Activated naive CD8-positive, alpha-beta T cell treated with anti-CD3 and anti-CD28 coated beads, Interleukin-2, amount 10 ng/mL, durations not matched to agents 7 days and 5 days (primary cell): ENCODE measurements at places on chromosomes 1 and 21. TPM values are rescaled to one million over a fixed set of nuclear protein-coding genes. Genes with fewer than 3 reads are reported as not detected.

DNA sequence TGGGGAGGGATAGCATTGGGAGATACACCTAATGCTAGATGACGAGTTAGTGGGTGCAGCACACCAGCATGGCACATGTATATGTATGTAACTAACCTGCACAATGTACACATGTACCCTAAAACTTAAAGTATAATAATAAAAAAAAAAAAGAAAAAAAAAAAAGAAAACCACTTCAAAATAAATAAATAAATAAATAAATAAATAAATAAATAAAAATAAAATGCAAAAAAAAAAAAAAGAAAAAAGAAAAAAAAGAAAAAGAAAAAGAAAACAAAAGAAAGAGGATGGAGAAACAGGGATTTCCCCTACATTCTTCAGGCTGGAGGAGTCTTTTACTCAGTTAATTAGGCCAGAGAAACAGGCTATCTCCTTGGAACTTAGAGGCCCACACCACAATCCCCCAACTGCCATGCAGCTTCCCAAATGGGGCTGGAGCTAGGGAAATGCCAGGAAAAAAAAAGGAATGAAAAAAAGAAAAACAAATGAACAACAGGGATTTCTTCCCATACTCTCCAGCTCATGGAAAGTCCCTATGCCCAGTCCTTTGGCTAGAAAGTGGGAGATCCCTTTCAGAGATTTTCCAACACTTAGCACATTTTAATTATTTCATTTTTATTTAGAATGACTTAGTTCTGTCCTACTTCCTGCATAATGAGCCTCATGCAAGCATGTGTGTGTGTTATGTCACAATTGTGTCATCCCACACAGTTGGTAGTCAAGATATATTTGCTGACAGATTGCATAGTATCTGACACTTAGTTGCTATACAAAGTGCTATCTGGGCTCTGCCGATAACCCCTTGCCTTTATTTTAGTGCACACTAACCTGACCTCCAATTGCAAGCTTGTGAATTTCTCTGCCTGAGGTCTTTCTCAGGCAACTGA, 486.4 kb downstream of the PLPP3 start:
- no peak for DNase-seq

DNA sequence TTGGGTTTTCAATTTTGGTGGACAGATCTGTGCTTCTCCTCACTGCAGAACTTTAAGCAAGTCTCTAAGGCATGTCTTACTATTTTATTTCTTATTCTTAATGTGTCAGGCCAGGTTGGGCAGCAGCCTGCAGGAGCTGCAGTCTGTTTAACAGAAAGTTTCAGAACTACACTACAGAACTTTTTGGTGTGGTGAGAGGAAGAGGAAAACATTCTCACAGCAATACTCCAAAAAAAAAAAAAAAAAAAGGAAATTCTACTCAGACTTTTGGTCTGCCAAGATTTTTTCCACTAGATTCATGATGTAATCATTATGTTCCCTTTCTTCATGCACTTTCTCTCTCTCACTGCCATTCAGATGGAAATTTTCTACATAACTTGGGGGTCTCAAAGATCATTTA, 255.2 kb downstream of the COL11A1 start:
- no peak for DNase-seq

- no peak for DNase-seq
Observed at GRCh38 chr1:3005771-3006170, 15.5 kb upstream of the ACTRT2 start.

KLHL21 gene
- total RNA-seq = 42.0 TPM

GRCh38 chr1:40899230-40899870, 37.2 kb upstream of the CITED4 start:
- DNase-seq = no peak

- no peak for DNase-seq
Observed at GRCh38 chr21:25756190-25756932, 21.6 kb downstream of the GABPA start.

DNA sequence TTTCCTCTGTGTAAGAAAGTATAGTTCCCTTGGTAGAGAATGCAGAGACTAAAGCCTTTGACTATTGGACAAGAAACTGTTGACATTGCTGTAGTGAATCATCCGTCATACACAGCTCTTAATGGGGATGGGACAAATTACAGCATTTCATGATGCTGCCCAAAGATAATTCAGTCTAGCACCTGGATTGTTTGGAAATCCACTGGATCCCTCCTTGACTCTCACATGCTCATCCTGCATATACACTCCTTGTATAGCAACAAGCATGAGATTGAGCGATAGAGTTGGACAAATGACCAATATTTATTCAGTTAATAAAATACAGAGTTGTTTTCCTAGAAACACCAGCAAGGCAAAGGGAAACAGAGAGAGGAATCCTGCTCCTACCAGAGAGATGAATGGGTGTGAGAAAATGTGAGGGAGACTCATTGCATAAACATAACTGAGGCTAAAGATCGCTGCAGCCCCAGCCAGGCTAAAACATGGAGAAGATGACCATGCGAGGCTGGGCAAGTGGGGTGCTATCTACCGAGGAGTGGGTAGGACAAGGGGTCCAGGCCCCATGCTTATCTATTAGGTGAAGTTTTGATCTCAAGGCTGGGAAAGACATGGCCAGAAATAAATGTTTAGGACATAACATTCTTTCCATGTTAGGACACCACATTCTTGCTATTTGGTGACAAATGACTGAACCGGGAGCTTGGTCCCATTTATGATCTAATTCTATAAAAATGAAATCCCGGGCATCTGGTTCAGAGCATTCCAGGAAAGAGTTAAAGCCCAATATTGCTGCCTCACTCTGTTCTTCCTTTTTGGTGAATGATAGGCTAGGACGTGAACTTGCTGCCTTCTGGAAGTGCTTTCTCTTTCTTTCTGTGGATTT, 153.2 kb downstream of the TGFB2 start:
- DNase-seq = no peak

KCNJ9 gene
- not detected for total RNA-seq

- no peak for DNase-seq
Observed at GRCh38 chr21:37082856-37083528, 9.9 kb downstream of the TTC3 start.

GRCh38 chr1:180211860-180212229, 18.2 kb upstream of the LHX4 start:
- no peak for DNase-seq

- no peak for DNase-seq
Observed at GRCh38 chr1:186708694-186709097, 28.5 kb upstream of the PTGS2 start.

DNA sequence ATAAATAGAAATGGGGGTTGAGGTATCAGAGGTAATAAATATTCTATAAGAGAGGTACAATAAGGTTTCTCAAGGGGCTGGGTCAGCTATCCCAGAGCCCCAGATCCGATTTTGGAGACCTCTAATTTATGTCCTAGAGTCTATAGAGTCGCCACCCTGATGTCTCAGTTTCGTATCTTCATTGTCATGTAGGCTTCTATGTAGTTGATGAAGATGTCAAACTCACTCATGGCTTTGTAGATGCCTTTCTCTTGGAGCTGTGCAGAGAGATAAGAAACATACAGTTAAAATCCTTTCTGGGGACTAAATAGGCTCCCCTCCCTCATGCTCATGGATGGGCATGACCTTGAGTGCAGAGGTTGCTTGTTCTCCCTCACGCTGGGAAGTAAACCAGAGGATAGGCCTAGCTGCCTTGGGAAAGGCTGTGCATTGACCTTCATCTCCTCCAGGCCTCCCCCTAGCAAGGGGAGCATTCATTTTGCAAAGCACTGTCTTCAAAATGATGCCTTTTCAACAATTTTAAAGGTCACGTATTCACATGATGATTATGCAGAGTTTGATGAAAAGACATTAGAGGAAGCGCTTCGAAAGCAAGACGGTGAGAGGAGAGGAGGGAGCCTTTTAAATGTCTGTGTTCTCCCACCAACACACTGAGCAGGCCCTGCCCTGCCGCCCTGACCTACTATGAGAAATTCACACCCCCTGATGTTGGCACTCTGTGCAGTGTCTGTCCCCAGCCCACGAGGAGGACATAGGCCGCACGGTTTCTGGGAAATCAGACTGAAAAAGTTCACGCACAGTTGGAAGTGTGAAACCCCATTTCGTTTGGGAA, 1.9 kb upstream of the IL19 start:
- no peak for DNase-seq

CHRM3 gene
- 0.58 TPM for total RNA-seq

DNA sequence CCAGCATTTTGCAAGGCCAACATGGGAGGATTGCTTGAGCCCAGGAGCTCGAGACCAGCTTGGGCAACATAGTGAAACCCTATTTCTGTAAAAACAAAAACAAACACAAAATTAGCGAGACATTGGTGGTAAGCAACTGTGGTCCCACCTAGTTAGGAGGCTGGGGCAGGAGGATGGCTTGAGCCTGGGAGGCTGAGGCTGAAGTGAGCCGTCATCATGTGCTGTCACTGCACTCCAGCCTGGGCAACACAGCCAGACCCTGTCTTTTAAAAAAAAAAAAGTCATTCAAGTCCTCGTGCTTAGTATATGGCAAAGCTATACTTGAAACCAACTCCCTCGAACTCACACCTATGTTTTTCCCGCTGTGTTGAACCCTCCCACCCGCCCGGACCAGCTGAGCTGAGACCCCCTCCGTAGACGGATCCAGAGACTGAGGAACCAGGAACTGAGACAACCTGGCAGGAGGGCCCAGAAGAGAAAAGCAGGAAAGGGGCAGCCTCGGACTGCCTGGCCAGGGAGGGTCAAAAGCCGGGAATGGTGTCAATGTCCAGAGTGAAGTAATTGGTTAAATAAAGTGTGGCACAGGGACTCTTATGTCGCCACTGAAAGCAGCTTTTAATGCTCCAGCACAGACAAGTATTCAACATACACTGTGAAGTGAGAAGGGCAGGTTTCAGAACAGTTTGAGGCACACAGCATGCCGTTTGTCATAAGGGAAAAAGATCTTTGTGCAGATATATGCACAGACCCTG, 32.8 kb upstream of the CASZ1 start:
- no peak for DNase-seq

CHI3L2 gene
- total RNA-seq = 33.9 TPM

GRCh38 chr1:14937288-14937949, 216.1 kb upstream of the TMEM51 start:
- no peak for DNase-seq

DNA sequence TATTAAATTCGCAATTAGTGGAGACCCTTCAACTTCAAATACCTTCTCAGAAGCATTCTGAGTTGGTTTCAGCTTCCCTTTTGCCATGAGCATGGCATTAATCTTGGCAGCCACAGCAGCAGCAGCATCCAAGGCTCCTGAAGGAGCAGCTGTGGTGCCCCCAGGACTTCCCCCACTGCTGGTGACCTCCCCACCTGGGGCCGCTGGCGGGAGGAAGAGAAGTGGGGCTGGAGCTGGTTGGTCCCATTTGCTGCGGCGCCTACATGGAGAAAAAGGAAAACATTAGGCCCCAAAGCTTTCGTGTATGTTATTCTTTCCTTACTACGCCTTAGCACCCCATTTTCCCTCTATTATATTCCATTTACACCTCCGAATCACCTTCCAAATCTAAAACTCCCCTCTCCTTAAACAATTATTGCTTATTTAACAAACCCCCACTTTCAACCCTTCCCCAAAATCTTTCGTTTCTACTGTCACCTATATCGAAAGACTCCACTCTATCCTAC, 569 bp downstream of the KHDC4 start:
- DNase-seq = no peak

DNA sequence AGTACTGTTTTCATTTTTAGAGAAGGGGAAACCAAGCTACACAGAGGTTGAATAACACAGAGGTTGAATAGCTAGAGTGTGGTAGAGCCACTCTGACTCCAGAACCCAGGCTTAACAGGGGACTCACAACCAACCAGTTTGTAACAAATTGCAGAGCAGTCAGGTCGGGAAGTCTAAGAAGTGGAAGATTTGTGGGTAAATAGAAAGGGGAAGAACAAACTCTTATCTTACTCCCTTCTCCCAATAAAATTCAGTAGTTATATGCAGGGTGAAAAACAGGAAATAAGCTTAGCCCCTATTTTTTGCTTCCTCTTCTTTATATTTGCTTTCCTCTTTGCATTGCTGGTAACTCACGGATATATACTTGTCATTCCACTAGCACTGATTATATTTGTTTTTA, 23.2 kb downstream of the CDC42 start:
- DNase-seq = no peak

EPHA10 gene
- total RNA-seq = not detected

- no peak for DNase-seq
Observed at GRCh38 chr1:57770772-57771171, 346.9 kb upstream of the DAB1 start.

DNA sequence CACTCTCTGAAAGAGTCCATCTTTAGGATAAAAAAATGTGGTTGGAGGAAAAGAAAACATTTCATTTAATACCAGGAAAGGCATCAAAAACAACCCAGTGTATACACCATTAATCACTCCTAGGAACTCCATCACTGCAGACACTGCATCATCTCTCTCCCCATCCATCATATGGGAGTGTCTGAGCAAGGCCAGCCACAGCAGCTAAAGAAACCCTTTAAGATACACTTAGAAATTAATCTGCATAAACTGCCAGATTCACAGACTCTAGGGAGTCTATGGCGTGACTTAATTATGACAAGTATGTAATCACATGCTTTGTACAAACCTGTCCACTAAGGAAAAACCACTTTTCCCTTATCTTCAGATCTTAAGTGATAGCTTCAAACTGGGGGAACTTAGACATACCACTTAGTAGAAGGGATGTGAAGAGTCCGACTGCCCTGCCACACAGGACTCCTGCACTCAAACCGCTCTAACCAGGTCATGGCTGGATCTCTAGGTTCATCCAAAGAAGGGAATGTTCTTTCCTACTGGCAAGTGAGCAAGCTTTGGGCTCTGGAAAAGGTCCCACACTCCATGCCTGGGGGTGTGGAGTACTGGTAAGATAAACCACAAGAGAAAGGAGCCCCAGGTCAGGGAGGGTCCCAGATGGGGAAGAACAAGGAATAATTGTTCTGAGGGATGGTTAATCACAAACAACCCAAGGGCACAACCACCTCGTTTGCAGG, 61.0 kb upstream of the C8B start:
- DNase-seq = no peak

DNA sequence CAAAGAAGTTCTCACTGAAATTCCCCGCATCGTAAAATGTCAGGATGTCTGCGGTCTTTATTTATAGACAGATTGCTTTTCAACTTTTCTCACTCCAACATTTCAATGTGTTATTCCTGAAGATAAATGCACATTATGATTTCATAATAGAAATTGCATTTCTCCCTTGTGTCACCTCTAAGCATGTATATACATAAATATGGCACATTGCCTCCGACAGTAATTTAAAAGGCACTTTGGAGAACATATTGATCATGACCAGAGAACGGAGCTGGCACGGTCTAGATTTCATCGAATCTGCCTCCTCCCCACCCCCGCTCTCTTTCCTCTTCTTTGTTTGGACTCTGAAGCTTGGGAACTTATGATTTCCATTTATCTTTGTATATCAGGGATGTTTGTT, 54.9 kb upstream of the IGSF21 start:
- no peak for DNase-seq

EFNA3 gene
- 4.2 TPM for total RNA-seq

DNA sequence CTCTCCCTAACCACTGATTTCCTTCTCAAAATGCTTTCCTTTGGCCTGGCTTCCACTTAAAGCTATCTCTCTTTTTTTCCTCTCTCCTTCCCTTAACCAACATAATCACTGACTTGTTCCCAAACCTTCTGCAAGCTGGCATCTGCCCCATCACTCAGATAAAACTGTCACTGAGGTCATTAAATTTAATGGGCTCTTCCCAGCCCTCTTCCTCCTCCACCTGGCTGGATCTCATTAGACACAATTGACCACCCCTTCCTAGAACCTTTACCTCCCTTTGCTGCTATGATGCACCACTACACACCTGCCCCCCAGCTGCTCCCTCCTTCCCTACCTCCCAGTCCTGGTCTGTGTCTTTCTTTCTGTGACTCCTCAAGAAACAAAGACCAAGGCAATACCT, 44.0 kb upstream of the GJB5 start:
- no peak for DNase-seq

- DNase-seq = no peak
Observed at GRCh38 chr21:43806017-43806710, 16.8 kb downstream of the RRP1 start.

KISS1 gene
- not detected for total RNA-seq
